ENCODE measurements at places on chromosomes 5 and 9.

- no peak for DNase-seq
These were observed 22.7 kb upstream of the SMIM23 start for GRCh38 chr5:171762903-171763302.

DNA sequence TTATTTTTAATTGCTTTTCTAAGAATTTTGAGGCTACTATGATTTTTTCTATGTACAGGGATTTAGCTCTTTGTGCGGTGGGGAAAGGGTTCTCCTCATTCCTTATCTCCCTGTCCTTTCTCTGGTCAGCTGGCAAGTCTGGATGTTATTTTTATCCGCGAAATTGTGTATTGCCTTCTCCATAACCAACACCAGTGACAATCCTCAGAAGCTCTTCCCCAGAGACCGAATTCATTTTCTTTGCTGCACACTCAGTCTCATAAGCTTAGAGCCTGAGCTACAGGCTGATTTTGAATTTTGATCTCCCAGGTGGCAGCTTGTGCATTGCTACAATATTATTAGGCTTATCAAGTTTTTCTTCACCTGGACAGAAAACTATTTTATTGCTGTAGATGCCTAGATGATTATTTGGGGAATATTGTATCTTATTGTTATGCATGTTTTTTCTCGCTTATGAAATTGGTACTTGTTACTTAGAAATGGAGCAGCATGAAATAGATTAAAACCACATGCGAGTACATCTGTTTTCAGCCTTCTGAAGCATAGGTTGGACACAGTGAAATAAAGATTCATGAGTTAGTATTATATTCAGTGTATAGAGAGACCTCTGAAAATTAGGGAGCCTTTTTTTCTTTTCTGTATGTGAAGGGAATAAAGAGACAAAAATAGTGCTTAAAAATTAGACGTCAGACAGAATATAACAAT lies 27.3 kb downstream of the CPEB4 start:
- DNase-seq: no peak

DNA sequence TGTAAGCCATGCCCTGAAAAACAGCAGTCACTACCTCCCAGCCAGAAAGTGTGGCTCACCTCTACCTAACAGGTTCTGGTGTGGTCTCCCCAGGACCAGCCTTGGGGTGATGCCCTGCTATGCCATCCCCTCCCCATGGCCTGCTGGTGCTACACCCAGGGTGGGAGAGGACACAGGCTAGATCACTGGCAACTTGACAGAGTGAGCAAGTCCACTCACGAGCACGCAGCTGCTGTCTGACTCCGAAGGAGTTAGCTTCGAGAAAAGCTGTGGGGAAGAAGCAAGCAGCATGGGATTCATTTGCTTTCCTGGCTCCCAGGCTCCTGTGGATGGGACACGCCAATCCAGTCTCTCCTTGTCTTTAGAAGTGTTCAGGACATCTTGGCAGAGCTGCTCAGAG lies 102.2 kb downstream of the COL5A1 start:
- DNase-seq: no peak

GRCh38 chr9:28688172-28688571 lies 1114.9 kb upstream of the C9orf72 start:
- no peak for DNase-seq

- DNase-seq: peak; percentile 89
These were observed 1.7 kb upstream of the CNTRL start for GRCh38 chr9:121073038-121073437.

DNA sequence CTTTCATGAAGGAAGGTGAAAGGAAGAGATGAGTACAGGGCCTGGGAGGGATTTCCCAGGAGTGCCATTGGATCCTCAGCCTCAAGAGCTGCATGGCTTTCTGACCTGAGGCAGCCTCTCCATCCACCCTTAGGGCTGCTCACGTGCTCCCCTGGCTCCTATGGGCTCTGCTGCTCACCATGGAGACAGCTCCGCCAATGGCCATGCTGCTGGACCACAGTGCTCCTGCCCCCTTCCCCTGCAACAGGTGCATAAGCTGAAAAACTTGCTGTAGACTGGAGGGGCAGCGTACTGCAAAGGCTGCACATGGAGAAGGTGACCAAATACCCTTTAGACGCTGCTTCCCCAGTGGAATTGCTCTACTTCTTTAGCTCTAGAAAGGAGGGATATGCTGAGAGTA lies 112.7 kb upstream of the PANK3 start:
- no peak for DNase-seq

DNA sequence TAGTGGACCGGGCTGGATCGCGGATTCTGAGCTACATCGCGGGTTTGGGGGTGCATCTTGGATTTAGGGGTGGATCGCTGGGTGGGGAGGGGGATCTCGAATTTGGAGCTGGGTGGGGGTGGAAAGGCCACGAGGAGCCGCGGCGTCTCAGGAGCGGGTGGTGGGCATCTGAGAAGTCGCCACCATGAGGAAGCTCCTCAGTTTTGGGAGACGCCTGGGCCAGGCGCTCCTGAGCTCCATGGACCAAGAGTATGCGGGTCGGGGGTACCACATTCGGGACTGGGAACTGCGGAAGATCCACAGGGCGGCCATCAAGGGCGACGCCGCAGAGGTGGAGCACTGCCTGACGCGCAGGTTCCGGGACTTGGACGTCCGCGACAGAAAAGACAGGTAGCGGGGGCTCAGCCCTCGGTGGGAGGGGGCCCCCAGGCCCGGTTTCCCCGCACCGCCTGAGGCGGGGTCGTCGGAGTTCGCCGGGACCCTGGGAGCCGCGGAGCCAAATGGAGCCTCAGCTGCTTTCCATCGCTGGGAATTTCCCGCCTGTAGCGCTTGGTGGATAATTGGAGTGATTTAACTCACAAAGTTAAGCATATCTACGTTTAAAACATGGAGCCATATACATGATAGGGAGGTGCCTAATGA lies 376 bp downstream of the ANKRD18B start:
- DNase-seq: no peak

All from inflammatory macrophage (primary cell).